ENCODE measurements at places on chromosomes 4 and X.

DNA sequence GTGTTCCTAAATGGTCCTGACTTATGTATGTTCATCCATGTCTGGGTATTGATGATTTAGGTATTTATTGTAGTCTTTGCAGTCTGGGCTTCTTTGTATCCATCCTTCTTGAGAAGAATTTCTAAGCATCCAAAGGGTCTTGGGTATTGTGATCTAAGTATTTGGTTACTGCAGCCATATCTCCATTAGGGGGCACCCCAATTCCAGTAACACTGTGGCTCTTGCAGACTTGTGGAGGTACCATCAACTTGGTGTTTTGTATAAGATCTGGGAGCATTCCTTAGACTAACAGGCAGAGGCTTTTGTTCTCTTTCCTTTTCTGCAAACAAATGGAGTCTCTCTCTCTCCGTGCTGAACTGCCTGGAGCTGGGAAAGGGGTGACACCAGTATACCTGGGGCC is 113.7 kb upstream of the NEXMIF start:
- DNase-seq: peak; percentile 28

DNA sequence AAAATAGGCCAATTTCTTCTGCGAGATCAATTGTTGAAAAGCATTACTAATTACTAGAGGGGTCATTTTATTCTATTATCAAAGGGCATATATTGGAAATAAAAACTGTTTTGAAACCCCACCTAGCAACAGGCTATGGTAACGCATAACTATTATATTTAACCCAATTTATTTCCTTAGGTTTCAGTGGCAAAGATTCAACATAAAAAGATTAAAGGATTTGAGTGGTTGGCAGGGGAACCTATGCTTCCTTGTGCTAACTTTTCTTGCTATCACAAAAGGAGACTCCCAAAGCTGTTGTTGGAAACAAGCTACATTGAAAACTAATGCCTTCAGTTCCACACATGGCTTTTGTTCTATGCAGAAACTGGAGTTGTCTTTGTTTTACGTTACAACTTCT is 166.9 kb upstream of the KLF3 start:
- no peak for DNase-seq

DNA sequence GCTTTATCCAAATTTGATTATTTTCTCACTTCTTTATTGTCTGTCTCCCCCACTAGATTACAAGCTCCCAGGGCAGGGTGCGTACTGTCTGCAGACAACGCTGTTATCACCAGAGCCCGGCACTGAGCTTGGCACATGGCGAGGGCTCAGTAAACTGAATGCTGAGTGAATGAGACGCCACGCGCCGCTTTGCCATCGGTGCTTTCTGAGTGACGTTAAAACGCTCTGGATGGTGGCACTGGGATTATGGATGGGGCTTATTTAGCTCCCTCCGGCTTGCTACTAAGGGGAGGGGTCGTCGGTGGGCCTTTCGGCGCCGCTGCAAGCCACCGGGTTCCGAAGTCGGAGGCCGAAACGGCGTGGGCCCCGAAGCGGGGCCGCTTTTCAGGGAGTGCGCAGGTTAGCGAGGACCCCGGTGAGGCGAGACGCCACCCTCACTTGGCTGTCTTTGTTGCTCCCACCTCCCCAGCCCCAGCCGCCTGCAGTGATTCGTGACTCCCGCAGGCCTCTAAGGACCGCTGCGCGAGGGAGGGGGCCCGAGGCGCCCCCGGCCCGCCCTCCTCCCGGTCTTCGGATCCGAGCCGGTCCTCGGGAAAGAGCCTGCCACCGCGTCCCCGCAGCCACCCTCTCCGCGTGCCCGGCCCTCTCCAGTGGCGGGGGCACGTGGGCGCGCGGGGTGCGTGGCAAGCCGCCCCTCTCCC is 569 bp upstream of the FHL1 start:
- no peak for DNase-seq

DNA sequence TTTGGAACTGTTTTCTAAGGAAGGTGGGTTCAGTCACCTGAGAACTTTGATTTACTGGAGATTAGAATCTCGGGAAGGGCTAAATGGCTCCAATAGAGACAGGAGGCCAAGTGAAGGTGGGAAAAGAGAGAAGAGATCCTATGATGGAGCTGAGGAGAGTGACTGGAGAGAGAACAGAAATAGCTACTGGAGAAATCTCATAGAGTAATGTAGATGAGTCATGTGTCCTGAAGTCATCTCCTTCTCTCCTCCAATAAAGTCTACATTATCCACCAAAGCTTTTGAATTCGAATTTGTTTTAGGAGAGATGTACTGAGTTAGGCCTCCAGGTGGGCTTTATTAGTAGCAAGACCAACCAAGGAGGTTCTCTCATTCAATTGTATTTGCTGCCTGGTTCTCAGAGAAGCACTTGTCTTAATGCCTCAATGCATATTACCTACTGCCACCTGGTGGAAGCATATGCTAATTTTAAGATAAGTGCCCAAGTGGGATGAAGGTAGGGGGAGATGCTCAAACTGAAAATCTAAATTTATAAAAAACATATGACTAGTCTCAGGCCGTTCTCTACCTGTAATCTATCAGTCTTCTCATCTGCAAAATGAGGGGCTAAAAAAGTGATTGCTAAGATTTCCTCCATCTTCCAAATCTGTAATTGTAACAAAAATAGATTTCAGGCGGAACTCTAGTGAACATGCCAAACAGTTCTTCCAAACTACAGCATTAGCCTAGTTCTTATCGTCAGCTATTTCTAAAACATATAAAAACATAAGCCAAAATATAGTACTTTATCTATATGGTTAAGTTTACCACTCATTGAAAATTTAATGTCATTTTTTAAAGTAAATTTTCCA is 24.4 kb downstream of the TXK start:
- peak; percentile 64 for DNase-seq

- DNase-seq: no peak
These were observed 20.9 kb upstream of the USP27X start for GRCh38 chrX:49858341-49858740.

DNA sequence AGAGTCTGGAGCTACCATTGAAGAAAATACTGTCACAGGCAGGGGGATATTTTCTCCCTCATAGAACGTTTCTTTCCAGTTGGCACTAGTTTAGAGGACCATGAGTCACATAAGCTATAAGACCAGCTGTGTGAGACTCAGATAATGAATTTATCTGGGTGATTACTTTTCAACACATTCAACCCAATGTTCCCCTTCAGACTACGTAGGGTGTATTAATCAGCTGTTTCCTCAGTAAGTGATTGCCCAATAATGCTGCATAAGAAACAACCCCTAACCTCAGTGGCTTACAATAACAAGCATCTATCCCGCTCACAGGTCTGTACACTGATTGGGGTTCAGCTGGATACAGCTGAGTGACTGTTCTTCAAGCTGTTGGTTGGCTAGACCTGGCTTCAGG is 38.1 kb downstream of the CBLL2 start:
- DNase-seq: no peak

DNA sequence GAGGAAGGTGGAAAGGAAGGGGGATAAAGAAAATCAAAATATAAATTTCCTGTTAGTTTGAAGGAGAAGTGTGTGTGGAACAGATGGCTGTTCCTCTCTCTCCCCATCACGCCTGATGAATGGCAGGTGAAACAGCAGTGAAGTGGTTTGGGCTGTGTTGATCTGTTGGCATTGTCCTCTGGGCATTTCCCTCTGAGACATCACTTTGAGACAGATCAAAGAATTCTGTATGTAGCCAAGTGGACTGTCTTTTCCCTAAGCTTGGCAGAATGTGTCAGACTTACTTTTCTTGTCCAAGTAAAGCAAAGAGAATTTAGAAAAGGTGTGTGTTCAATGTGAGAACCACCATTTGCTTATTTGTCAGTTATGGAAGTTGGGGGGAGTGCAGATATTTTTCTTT is 47.5 kb downstream of the SEPTIN11 start:
- DNase-seq: no peak

DNA sequence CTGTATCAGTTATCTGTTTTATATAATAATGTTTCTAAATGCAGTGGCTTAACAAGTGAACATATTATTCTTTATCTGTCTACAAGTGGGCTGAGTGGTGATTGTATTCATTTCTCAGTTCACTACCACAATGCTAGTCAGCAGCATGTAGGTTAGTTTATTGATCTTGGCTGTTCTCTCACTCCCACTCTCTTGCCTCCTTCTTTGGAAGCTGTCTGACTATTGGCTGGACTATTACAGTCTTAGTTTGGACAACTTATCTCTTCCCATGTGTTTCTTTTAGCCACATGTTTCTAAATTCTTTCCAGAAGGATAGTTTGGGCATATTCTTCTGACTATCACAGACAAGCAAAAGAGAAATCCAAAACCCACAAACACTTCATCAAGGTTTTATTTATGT is 459.5 kb upstream of the AGA start:
- no peak for DNase-seq

GRCh38 chrX:69379412-69379811 is 124.7 kb upstream of the NALF2 start:
- DNase-seq: no peak

DNA sequence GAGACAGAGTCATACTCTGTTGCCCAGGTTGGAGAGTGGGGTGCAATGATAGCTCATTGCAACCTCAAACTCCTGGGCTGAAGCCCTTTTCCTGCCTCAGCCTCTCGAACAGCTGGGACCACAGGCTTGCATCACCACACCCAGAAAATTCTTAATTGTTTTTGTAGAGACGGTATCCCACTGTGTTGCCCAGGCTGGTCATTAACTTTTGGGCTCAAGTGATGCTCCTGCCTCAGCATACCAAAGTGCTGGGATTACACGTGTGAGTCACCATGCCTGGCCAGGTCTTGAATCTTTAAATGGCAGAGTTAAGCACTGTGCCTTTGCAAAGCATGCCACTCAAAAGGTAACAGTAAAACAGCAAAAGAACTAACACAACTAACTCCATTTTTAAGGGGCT is 28.6 kb upstream of the BBS12 start:
- no peak for DNase-seq

- no peak for DNase-seq
These were observed 532.1 kb downstream of the GBA3 start for GRCh38 chr4:23224684-23225420.

DNA sequence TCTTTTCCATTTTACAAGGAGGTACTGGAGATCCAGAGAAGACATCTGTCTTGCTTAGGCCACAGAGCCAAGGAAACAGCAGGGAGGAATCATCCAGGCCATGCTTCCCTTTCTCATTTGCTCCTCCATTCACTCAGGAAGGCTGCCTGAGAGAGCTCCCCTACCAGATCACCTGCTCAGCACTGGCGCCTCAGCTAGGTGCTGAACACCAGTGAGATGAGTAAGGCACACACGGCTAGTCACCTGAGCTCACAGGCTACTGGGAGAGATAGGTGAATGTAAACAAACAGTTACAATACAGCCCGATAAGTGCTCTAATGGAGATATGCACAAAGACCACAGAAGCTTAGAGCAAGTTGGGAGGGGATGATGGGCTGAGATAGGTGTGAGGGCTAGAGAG is 149.8 kb upstream of the ARHGEF9 start:
- no peak for DNase-seq

DNA sequence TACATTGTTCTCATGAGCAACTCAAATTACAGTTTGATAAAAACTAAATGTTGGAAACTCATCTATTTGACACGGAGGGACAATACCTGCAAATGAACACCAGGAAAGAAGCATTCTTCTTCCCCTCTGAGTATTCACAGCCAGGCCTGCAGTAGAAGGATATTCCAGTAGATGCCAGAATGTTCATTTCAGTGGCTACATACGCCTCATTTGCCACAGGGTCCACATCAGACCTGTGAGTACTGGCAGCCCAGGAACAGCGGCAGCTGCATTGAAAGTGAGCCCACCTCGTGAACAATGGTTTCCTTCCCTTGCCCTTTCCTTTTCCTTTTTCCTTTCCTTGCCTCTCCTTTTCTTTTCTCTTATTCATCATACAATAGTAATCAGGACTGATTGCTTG is 81.1 kb upstream of the NEIL3 start:
- DNase-seq: no peak

- peak; percentile 14 for DNase-seq
These were observed 102.5 kb upstream of the MID1 start for GRCh38 chrX:10722851-10723250.

- no peak for DNase-seq
These were observed 25.2 kb downstream of the ARX start for GRCh38 chrX:24990535-24990934.

DNA sequence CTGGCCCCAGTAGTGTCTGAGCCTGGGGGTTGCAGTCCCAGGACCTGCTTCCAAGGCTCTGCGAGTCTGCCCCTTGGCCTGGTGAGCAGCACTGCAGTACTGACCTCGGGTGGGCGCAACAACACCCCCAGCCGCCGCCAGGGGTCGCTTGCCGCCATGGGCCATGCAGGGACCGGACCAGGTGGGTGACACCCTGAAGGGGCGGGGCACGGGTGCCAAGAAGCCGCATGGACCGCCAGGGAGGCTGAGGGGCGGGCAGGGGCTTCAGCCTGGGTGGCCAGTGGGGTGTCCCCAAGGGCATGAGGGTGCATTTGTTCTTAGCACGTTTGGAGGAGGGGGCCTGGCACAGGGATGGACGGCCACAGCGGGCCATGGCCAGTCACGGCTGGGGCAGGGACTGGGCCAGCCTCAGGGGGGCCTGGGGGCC is 25.0 kb downstream of the TACC3 start:
- DNase-seq: peak; percentile 84

GRCh38 chr4:48910511-48910910 is 3.9 kb upstream of the OCIAD2 start:
- DNase-seq: peak; percentile 38

- no peak for DNase-seq
These were observed 93.3 kb downstream of the NAA11 start for GRCh38 chr4:79232540-79232939.

DNA sequence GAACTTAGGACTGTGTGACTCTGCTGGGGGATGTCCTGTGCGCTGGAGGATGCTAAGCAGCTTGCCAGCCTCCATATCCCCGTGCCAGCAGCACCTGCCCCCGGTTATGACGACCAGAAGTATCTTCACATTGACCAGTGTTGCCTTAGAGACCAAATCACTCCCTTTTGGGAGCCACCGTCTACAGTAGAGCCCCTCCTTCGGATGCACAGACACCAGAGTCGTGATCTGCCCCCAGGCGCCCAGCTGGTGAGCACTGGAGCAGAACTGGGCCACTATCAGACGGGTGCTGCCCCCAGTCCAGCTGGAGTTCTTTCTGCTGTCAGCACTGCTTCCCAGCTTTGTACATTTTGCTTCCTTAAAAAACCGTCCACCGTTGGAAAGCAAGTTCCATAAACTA is 30.0 kb upstream of the TADA2B start:
- DNase-seq: no peak

- DNase-seq: no peak
These were observed 12.7 kb upstream of the SHOX start for GRCh38 chrX:617891-618290.

GRCh38 chrX:147950352-147950751 is 30.8 kb upstream of the FMR1NB start:
- DNase-seq: no peak

All from erythroblast (primary cell).